ENCODE measurements at places on chromosomes 12 and 14.

DNA sequence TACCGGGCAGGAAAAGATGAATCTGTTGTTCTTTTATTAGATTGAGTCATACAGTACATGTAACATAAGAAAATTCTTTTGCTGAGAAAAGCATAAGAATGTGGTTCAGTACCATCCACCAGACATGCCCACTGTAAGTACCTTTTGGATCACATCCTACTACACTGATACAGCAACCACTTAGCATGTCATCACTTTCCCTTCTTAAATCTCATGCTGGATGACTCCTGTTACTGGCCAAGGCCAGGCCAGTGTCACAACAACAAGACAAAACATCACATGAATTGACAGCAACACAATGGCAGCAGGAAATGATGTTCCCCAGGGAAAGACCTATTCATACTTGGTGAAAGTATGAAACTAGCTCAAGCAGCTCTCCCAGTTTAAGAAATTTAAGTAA lies 46.4 kb downstream of the STXBP6 start:
- no peak for DNase-seq

DNA sequence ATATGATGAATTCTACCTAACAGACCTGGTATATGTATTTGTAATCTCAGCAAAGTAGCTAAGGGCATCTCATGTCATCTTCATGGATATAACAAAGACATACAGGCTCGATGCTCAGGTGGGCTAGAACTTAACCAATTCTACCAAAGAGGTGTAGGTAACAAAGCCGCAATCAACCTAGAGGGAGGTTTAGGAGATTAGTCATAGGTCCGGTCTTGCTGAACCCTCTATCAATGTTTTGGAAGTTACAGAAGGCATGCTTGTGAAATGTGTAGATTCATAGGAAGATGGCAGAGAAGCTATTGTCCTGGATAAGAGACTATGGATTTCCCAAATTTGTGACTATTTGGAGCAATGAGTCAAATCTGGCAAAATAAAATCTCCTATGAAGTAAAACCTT lies 42.6 kb upstream of the SYCP3 start:
- DNase-seq: no peak

GRCh38 chr12:57051011-57051410 lies 1.1 kb upstream of the MYO1A start:
- no peak for DNase-seq

GRCh38 chr14:102481791-102482238 lies 27.8 kb downstream of the ANKRD9 start:
- no peak for DNase-seq

- no peak for DNase-seq
Observed at GRCh38 chr14:54772451-54772881, 130.2 kb downstream of the GCH1 start.

All from HL-60 (cell line).